Activated T-helper 17 cell treated with anti-CD3 and anti-CD28 coated beads, Interleukin-2, amount 50 U/mL, for 72 hours (primary cell): ENCODE measurements at places on chromosomes 7 and 10. TPM values are rescaled to one million over a fixed set of nuclear protein-coding genes. Genes with fewer than 3 reads are reported as not detected.

DNA sequence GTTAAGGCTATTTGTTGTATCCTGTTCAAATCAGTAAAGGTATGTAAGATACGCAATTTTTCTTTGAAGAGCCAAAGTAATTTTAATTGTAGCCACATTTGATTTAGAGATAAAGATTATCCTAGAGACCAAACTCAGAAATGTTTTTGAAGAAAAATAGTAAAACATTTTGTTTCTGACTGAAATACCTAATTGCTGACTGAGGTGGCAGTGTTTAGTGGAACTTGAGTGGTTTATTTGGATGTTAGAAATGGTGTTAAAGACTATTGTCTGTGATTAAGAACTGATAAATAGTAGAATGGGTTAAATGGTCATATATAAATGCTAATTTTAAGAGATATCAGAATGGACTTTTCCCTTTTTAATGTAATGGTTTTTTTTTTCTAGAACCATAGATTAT, 15.3 kb downstream of the EDRF1 start:
- no peak overlapping the region for H3K4me3 ChIP-seq
- peaks cover 6% of the 10 kb centered on the region for H3K4me1 ChIP-seq
- no peak overlapping the region for H3K27ac ChIP-seq
- ATAC-seq: no peak

GRCh38 chr10:22228167-22228938, 10.5 kb upstream of the EBLN1 start:
- H3K4me1 ChIP-seq: peaks cover 12% of the 10 kb centered on the region
- no peak for ATAC-seq
- peak overlapping the region; percentile 83 for H3K4me3 ChIP-seq
- H3K27me3 ChIP-seq: peaks cover 3% of the 10 kb centered on the region

GRCh38 chr10:110980807-110981206, 61.4 kb downstream of the SHOC2 start:
- H3K27me3 ChIP-seq: no peaks in the 10 kb centered on the region
- H3K27ac ChIP-seq: peak overlapping the region; percentile 8
- peak overlapping the region; percentile 7 for H3K4me3 ChIP-seq
- H3K4me1 ChIP-seq: peaks cover 28% of the 10 kb centered on the region
- peaks cover 12% of the 10 kb centered on the region for H3K36me3 ChIP-seq

- no peak overlapping the region for H3K27ac ChIP-seq
- no peak overlapping the region for H3K4me3 ChIP-seq
- no peak for ATAC-seq
- H3K36me3 ChIP-seq: peaks cover 85% of the 10 kb centered on the region
Observed at GRCh38 chr10:114483575-114483974, 79.3 kb upstream of the AFAP1L2 start.

CYP2E1 gene
- 5.4 TPM for total RNA-seq

GRCh38 chr10:13078912-13079775, 20.8 kb upstream of the OPTN start:
- H3K4me1 ChIP-seq: peaks cover 5% of the 10 kb centered on the region
- ATAC-seq: no peak
- no peak overlapping the region for H3K27ac ChIP-seq
- H3K27me3 ChIP-seq: peaks cover 15% of the 10 kb centered on the region
- no peaks in the 10 kb centered on the region for H3K36me3 ChIP-seq

TMEM229A gene
- not detected for total RNA-seq

- peak overlapping the region; percentile 89 for H3K27ac ChIP-seq
- peaks cover 20% of the 10 kb centered on the region for H3K4me1 ChIP-seq
- H3K4me3 ChIP-seq: peak overlapping the region; percentile 58
- peaks cover 8% of the 10 kb centered on the region for H3K36me3 ChIP-seq
Observed at GRCh38 chr10:110535958-110536891, 31.3 kb upstream of the SMC3 start.

DNA sequence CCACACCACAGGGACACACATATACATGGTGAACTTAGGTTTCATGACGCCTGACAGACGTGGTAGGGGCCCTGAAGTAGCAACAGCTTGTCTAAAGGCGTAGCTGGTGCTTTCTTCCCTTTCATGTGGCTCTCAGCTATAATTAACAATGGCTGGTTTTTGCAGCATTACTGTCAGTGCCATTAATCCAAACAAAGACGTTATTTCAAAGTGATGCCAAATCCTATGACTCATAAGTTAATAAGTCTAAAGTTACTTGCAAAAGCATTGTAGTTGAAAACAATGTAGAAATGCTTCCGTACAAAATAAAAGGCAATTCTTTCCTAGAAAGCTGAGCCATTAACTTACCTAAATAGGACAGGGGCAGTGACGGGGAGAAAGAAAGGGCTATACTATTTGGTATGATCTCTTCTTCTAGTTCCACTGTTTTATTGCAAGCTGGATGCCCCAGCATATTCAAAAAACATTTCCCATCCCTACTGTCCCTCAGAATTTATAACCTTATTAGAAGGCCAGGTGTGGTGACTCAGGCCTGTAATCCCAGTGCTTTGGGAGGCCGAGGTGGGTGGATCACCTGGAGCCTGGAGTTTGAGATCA, 105.4 kb downstream of the ODAD2 start:
- H3K36me3 ChIP-seq: no peaks in the 10 kb centered on the region
- H3K4me1 ChIP-seq: no peaks in the 10 kb centered on the region
- ATAC-seq: no peak

CREM gene
- total RNA-seq: 126 TPM

GRCh38 chr10:580778-581177, 108.7 kb downstream of the DIP2C start:
- no peaks in the 10 kb centered on the region for H3K4me1 ChIP-seq
- no peak for ATAC-seq
- H3K4me3 ChIP-seq: no peak overlapping the region

- H3K36me3 ChIP-seq: no peaks in the 10 kb centered on the region
- H3K27me3 ChIP-seq: peaks cover 7% of the 10 kb centered on the region
Observed at GRCh38 chr7:121402701-121403100, 6.6 kb upstream of the FAM3C start.

GRCh38 chr10:70503776-70504175, 25.2 kb downstream of the PALD1 start:
- H3K27me3 ChIP-seq: no peaks in the 10 kb centered on the region
- ATAC-seq: no peak
- no peaks in the 10 kb centered on the region for H3K4me1 ChIP-seq
- H3K4me3 ChIP-seq: no peak overlapping the region
- H3K36me3 ChIP-seq: no peaks in the 10 kb centered on the region

ASIC3 gene
- total RNA-seq: 9.7 TPM

DNA sequence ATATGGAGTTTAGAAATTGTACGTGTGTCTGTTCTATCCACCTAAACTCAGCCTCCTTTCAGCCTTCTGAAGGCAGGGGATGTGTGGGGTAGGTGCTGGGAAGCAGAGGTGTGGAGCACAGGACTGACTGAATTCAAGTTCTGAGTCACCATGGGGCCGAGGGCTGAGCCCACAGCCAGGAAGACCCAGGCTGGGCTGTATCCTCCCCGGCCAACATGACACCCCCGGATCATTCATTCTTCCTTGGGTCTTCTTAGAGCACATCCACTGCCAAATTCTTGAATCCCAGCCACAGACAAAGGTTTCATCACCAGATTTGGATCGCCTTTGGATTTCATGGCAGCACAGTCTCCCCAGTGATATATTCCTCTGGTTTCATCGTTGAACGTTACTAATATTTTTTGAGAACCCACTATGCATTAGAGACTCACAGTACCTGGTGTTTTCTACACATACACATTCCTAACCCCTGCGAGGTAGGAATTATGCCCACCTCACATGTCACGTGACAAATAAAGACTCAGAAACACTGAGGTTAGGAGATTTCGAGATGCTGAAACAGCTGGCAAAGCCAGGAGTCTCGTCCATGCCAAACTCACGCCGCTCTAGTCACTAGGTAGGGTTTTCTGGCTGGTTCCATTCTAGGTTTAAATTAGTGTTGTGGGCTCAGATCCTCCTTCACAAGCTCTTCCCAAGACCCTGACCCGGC, 26.9 kb downstream of the CCDC3 start:
- no peak overlapping the region for H3K4me3 ChIP-seq
- ATAC-seq: no peak
- peaks cover 36% of the 10 kb centered on the region for H3K27me3 ChIP-seq
- H3K36me3 ChIP-seq: no peaks in the 10 kb centered on the region
- H3K27ac ChIP-seq: no peak overlapping the region
- H3K4me1 ChIP-seq: no peaks in the 10 kb centered on the region

GRCh38 chr7:34835901-34836600, 178.0 kb downstream of the NPSR1 start:
- peaks cover 27% of the 10 kb centered on the region for H3K27me3 ChIP-seq
- H3K4me3 ChIP-seq: no peak overlapping the region
- no peaks in the 10 kb centered on the region for H3K4me1 ChIP-seq
- no peaks in the 10 kb centered on the region for H3K36me3 ChIP-seq
- no peak overlapping the region for H3K27ac ChIP-seq

CALML3 gene
- not detected for total RNA-seq

GRCh38 chr10:10792681-10793080, 225.0 kb upstream of the CELF2 start:
- H3K36me3 ChIP-seq: no peaks in the 10 kb centered on the region
- H3K4me1 ChIP-seq: no peaks in the 10 kb centered on the region
- ATAC-seq: no peak
- H3K27me3 ChIP-seq: peaks cover 20% of the 10 kb centered on the region

NODAL gene
- total RNA-seq: not detected

DNA sequence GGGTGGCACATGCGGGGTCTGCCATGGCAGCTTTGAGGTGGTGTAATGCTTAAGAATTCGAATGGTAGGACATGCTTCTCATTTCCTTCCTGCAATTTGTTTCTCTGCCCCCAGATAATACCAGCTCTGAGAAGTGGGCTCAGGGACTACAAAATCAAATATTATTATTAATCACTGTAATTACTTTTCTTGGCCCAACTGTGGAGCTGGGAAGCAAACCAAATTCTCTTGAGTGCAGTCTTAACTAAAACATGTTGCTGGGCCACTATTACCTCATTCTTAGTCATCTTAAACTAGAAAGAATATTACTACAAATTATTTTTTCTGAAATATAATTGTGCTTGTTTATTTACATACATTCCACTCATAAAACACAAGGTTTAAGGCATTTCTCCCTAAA, 566.7 kb upstream of the NRP1 start:
- no peaks in the 10 kb centered on the region for H3K36me3 ChIP-seq
- H3K4me3 ChIP-seq: no peak overlapping the region
- H3K27ac ChIP-seq: no peak overlapping the region
- H3K4me1 ChIP-seq: no peaks in the 10 kb centered on the region

DNA sequence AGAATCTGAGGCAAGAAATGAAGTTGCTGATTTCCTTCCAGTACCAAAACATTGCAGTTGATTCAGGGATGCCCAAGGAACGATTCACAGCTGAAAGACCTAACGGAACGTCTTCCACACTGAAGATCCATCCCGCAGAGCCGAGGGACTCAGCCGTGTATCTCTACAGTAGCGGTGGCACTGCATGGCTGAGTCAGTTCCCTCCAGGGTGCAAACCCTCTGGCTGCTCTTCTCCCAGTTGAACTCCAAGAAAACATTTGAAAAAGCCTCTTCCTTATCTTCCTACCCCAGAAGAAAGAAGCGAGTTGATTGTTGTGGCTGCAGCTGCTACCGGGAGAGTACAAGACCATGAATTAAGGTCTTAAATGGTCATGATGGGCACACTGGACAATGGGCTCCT, 147.1 kb upstream of the PRSS1 start:
- H3K36me3 ChIP-seq: no peaks in the 10 kb centered on the region
- H3K4me1 ChIP-seq: no peaks in the 10 kb centered on the region
- no peak for ATAC-seq
- H3K27me3 ChIP-seq: no peaks in the 10 kb centered on the region
- no peak overlapping the region for H3K27ac ChIP-seq

ASB15 gene
- not detected for total RNA-seq

GRCh38 chr10:116151076-116151475, 121.9 kb downstream of the GFRA1 start:
- H3K27me3 ChIP-seq: peaks cover 3% of the 10 kb centered on the region
- no peaks in the 10 kb centered on the region for H3K4me1 ChIP-seq
- H3K27ac ChIP-seq: no peak overlapping the region
- H3K36me3 ChIP-seq: no peaks in the 10 kb centered on the region

RHOBTB1 gene
- total RNA-seq: not detected

DNA sequence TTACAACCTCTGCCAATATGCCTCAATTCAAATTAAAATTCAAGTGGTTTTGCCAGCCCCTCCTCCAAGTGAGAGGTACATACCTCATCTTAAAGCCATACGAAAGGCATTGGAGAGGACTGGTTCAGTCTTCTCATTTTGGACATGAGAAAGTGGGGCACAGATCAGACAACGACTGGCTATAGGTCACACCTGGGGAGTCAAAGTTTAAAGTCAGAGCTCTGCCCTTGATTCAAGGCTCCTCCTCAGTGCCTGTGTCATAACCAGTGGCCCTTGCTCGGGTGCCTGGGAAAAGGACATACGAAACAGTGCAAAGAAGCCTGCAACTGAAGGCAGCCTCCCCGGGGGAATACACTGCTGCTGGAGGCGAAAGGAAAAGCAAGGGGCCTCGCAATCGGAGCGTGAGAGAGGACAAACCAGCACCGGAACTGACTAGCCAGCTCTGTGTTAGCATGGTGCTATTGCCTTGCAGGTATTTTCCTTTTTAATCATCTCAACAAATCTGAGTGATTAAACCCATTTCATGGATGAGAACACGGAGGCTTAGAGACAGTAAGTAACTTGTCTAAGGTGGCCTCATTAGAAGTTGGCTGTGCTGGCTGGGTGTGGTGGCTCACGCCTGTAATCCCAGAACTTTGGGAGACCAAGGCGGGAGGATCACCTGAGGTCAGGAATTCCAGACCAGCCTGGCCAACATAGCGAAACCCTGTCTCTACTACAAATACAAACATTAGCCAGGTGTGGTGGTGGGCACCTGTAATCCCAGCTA, 1.1 kb upstream of the MTPAP start:
- H3K36me3 ChIP-seq: peaks cover 37% of the 10 kb centered on the region
- ATAC-seq: no peak
- peak overlapping the region; percentile 96 for H3K4me3 ChIP-seq
- H3K4me1 ChIP-seq: peaks cover 16% of the 10 kb centered on the region

SLC26A3 gene
- total RNA-seq: not detected

PCGF5 gene
- 37.3 TPM for total RNA-seq

OR13A1 gene
- not detected for total RNA-seq

CCDC186 gene
- 14.8 TPM for total RNA-seq

DNA sequence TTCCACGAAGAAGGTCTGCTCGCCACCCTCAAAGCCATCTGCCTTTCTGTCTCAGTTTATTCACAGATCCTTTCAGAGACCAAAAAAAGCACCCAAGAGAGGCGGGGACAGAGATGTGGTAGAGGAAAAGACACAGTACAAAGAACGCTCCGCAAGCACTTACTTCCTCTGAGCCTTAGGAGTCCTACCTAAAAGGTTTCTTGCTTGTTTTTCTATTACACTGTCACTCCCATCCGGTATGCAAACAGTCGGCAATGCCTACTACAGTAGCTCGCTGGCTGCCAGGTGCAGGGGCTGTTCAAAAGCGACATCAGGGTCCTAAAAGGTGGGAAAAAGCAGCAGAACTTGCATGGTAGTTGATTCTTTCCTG, 816 bp downstream of the TECPR1 start:
- peak overlapping the region; percentile 94 for H3K27ac ChIP-seq
- peak overlapping the region; percentile 94 for H3K4me3 ChIP-seq
- H3K4me1 ChIP-seq: peaks cover 29% of the 10 kb centered on the region
- peaks cover 31% of the 10 kb centered on the region for H3K36me3 ChIP-seq
- H3K27me3 ChIP-seq: no peaks in the 10 kb centered on the region
- ATAC-seq: no peak
